ENCODE measurements at places on chromosomes 6 and 20. TPM values are rescaled to one million over a fixed set of nuclear protein-coding genes. Genes with fewer than 3 reads are reported as not detected.

Gene CNR1
- 0.71 TPM for polyA plus RNA-seq

Gene GPR6
- not detected for polyA plus RNA-seq

Gene SLC44A4
- polyA plus RNA-seq = 1.1 TPM

DNA sequence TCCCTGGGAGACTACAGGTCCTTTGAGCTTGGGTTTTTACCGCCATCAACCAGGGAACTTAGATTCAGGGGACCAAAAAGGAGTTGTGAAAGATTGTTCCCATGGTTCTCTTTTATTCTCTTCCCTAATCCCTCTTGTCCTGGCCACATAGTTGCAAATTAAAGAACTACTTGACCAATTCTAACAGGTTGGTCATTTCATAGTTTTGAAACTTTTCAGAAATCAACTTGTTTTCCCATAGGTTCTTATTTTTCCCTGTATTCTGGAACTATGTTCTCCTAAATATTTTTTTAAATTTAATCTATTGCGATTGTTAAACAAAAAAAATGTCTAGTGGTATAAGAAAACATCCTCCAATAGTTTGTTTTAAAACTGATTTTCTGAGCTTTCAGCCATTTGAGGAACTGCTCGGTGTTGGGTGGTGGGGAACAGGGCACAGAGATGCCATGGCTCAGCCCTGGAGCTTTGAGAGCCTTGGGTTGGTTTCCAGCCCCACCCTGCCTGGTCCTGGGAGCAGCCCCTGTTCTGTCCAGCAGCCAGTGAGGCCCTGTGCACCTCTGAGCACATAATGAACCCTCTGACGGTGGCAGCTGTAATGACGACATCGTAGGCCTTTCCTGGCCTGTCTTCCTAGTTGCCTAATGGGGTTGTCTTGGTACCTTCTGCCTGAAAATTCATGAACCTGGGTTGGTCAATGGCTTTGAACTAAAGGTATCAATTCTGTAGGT is 53.5 kb downstream of the TBC1D7 start:
- no peaks in the 10 kb centered on the region for H3K36me3 ChIP-seq
- peaks cover 7% of the 10 kb centered on the region for H3K4me1 ChIP-seq
- peak overlapping the region; percentile 74 for H3K27ac ChIP-seq

DNA sequence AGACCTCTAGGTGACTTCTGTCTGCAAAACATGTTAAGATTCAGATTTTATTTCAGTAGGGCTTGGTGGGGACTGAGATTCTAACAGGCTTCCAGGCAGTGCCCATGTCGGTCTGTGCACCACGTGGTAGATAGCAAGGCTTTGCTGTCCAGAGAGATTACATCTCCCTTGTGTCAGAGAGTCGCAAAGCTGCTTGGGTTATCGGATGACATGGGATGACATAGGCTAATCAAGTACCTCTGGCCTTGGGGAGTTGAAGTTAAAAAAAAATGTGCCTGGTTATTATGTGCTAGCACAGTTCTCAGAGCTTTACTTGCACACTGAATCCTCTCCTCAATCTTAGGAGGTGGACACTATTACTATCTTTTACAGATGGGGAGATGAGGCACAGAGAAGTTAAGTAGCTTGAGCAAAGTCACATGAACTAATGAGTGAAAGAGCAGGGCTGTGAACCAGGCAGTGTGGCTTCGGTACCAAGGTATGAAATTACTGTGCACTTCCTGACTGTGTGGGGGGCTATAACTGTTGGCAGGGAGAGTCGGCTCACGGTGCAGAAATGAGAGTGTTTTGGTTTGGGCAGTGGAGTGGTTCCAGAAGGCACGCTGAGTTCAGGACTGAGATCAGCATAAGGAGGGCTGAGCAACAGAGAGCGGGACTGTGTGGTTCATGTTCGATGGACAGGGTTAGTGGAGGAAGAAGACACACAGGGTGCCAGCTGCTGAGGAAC is 41.1 kb downstream of the FARS2 start:
- no peaks in the 10 kb centered on the region for H3K27me3 ChIP-seq
- no peak for DNase-seq

DNA sequence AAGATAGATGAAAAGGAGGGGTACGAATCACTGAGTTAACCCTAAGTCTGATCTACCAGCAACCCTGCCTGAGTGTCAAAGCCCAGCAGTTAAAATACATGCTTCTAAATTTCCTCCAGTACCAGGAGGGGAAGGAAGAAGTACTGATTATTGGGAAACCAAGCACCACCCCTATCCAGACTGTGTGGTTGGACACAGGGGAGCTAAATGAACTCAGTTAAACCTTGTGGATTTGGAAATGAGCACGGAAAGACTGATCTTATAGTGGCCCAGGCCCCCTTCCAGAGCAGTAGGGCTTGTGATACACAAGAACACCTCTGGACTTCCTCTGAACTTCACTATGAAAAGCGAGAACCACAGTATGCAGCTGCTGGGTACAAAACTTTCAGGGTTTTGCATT is 585.6 kb downstream of the MAFB start:
- no peaks in the 10 kb centered on the region for H3K27me3 ChIP-seq
- H3K4me3 ChIP-seq = no peak overlapping the region
- no peak for DNase-seq
- H3K27ac ChIP-seq = no peak overlapping the region
- no peaks in the 10 kb centered on the region for H3K36me3 ChIP-seq
- 0 out of 2 replicates have a peak, but pooled peaks cover 2% of the 10 kb centered on the region for H3K4me1 ChIP-seq

DNA sequence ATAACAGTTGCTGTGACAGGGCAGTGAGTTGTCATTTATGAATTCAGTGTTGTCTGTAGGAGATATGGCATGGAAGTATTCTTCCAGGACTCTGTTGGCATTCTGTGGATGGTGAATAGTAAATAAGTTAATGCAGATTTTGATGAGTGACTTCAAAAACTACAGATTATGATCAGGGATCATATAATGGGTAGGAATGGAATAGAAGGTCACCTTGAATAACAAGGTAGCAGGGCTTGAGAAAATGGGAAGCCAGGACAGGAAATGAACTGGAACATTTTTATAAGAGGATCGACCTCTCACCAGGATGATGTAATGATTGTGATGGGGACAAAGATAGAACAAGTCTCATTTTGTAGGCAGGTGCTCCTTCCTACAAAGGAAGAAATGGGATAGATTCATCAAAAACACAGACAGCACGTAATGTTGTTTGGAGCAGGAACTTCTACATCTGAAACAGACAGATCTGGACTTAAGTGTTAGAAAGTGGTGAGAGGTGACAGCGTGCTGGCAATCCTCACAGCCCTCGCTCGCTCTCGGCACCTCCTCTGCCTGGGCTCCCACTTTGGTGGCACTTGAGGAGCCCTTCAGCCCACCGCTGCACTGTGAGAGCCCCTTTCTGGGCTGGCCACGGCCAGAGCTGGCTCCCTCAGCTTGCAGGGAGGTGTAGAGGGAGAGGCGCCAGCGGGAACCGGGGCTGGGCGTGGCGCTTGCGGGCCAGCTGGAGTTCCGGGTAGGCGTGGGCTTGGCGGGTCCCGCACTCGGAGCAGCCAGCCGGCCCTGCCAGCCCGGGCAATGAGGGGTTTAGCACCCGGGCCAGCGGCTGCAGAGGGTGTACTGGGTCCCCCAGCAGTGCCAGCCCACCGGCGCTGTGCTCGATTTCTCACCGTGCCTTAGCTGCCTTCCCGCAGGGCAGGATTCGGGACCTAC is 30.8 kb upstream of the SSR1 start:
- no peaks in the 10 kb centered on the region for H3K27me3 ChIP-seq
- no peak overlapping the region for H3K27ac ChIP-seq
- no peaks in the 10 kb centered on the region for H3K4me1 ChIP-seq
- H3K36me3 ChIP-seq = no peaks in the 10 kb centered on the region
- no peak overlapping the region for H3K4me3 ChIP-seq

GRCh38 chr6:126886106-126886505 is 232.4 kb upstream of the RSPO3 start:
- no peaks in the 10 kb centered on the region for H3K27me3 ChIP-seq
- no peak overlapping the region for H3K27ac ChIP-seq
- H3K36me3 ChIP-seq = no peaks in the 10 kb centered on the region
- H3K4me3 ChIP-seq = no peak overlapping the region
- DNase-seq = no peak

GRCh38 chr20:9140162-9140760 is 71.4 kb downstream of the PLCB4 start:
- no peak overlapping the region for H3K27ac ChIP-seq
- no peak overlapping the region for H3K4me3 ChIP-seq
- H3K27me3 ChIP-seq = no peaks in the 10 kb centered on the region
- no peaks in the 10 kb centered on the region for H3K4me1 ChIP-seq
- DNase-seq = no peak

All from GM23338 (cell line).